Activated CD4-positive, alpha-beta T cell treated with anti-CD3 and anti-CD28 coated beads for 36 hours (primary cell): ENCODE measurements at places on chromosomes 4 and X.

DNA sequence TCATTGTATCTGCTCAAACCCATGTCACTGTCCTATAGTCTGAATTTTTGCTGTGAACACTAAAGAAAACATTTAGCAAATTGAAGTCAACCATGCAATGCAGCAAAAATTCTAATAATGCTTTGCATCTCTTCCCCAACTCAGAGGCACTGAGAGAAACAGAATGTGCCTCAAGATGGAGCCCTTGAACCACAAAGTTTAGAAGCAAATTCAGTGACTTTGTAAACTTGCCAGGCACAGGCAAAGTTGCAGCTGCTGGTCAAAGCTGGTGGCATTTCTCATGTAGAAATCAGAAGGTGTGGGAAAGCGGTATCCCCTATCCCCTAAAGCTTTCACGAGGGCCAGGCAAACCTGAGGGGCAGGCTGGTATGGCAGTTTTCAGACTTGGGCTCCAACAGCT lies 121.7 kb upstream of the DIPK2B start:
- DNase-seq: peak; percentile 20

DNA sequence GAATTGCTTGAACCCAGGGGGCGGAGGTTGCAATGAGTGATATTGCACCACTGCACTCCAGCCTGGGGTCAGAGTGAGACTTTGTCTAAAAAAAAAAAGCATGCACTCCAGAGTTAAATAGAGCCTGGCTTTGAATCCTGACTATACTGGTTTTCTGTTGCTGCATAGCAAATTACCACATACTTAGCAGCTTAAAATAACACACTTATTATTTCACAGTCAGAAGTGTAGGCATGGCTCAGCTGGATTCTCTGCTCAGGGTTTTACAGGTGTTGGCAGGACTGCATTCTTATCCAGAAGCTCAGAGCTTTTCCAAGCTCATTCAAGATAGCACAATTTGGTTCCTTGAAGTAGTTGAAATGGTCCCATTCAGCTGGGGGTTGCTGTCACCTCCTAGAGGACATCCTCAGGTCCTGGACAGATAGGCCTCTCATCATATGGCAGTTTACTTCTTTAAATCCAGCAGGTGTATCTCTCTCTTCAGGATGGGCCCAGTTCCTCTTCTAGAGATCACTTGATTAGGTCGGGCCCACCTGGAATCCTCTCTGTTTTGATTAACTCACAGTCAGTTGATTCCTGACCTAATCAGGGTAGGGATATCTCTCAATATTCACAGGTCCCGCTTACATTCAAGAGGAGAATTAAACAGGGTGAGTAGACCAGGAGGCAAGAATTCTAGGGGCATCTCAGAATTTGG lies 26.8 kb downstream of the DOCK11 start:
- DNase-seq: no peak

- DNase-seq: peak; percentile 10
Measured at GRCh38 chr4:188127214-188127874, 11.9 kb upstream of the TRIML1 start.

DNA sequence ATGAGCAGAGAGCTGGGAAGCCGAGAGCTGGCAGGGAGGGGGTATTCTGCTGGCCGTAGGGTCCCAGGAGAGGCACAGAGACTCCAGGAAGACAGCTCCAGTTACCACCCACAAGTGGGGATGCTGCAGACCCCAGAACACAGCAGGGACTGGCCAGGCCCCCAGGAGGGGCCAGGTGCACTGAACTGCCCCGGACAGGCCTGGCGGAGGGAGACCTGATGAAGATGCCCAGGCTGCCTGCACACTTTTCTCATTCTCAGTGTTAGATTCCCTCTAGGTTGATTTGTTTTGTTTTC lies 110.8 kb downstream of the CPZ start:
- no peak for DNase-seq

GRCh38 chr4:6773616-6774540 lies 8.6 kb upstream of the KIAA0232 start:
- no peak for DNase-seq

- no peak for DNase-seq
Measured at GRCh38 chrX:48896611-48897011, 957 bp downstream of the TIMM17B start.

DNA sequence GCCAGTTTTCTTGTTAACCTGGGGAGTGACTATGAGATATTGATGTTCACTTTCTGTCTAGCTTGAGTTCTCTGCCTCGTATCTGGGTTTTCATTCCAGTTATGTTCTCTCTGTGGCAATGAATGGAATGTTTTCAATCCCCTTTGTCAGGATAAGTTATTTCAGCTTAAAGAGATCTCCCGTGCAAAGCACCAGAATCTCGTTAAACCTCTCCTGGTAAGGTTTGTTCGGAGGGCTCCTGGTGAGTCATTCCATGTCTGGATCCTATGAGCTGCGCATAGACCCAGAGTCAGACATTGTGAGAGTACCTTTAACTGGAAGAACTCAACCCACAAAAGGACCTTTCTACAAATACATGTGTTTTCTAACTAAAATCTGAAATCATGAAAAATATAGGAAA lies 51.0 kb downstream of the KDR start:
- DNase-seq: no peak

DNA sequence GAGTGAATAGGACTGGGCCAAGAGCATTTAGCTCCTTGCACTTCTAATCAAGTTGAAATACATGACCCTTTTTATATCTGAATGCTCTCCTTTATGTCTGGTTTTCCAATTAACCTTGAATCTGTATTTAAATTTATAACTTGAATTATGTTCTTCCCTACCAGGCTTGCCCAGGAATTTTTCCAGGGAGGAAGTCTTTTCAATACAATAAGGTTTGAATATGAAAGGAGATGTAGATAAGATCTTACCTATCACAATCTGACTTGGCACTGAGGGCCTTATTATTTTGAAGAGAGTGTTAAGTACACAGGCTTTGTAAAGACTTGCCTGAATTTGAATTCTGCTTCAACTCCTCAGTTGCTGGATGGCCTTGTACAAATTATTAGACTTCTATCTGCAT lies 555.7 kb downstream of the PCDH7 start:
- DNase-seq: no peak

- no peak for DNase-seq
Measured at GRCh38 chrX:72351606-72352334, 46.1 kb upstream of the CITED1 start.

DNA sequence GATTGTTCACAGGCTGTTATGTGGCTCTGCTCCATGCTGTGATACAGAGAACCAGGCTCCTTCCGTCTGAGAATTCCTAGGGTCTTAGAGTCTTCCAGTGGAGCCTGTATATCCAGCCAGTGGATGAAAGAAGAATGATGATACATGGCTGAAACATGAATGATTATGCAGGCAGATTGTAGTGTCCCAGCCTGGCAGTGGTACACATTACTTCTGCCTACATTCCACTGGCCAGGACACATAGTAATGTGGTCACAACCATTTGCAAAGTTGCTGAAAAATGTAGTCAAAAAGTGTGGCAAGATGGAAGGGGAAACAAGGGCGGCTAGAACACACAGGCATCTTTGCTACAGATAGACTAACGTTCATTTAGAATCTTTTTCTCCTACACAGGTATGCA lies 4.5 kb upstream of the GBA3 start:
- DNase-seq: no peak

DNA sequence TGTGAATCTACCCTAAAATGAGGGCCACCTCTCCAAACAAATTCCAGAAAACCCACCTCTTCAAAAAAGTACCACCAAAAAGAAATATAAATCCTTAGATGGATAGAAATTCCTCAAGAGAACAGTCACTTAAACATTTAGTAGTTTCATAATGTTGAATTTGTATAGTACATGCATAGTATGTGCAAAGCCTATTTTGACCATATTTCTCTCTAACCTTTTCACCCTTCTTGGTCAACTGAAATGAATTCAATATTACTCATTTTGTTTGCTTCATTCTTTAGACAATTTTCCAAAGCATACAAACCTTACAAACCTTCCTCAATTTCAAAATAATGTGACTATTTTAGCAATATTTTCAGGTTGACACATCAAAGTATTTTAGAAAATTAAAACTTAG lies 4.1 kb downstream of the RHOXF1 start:
- DNase-seq: no peak

GRCh38 chr4:147865926-147866325 lies 134.0 kb downstream of the ARHGAP10 start:
- no peak for DNase-seq

- no peak for DNase-seq
Measured at GRCh38 chr4:173181848-173182247, 13.2 kb downstream of the GALNT7 start.

- peak; percentile 40 for DNase-seq
Measured at GRCh38 chrX:72297953-72298730, 7.6 kb downstream of the CITED1 start.

DNA sequence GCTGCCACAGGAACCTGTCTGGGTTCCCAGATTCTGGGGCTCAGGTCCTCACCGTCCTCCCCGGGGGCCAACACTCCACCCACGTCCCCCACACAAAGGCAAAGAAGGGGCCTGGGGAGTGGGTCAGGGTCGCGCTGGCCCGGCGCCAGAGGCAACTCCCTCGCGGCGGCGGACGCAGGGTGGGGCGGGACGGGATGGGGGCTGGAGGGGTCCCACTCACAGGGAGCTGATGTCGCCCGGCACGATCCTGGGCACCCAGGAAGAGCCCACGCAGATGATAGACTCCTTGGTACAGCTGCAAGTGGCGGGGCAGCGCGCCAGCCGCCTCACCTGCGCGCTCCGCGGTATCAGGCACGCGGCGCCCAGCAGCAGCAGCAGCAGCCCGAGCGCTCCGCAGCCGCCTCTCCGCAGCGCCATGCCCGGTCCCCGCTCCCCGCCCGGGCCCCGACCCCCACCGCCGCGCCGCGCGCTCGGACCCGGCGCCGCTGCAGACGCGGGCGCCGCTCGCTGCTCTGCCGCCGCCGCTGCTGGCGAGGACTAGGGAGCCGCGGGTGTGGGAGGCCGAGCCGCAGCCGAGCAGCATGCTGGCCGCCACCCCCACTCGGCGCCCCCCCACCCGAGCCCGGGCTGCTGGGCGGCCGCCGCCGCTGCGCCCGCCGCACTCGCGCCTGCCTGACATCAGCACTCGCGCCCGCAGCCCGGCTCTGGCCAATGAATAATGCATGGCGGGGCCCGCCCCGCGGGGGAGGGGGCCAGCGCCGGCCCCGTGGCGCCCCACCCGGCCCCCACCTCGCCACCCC lies at the start of gene LGI2:
Gene LGI2, minus strand, starts transcription at position 670 of the 800 bp plus-strand sequence. Its CDS starts 253 bp downstream, at position 417.
- peak; percentile 28 for DNase-seq

DNA sequence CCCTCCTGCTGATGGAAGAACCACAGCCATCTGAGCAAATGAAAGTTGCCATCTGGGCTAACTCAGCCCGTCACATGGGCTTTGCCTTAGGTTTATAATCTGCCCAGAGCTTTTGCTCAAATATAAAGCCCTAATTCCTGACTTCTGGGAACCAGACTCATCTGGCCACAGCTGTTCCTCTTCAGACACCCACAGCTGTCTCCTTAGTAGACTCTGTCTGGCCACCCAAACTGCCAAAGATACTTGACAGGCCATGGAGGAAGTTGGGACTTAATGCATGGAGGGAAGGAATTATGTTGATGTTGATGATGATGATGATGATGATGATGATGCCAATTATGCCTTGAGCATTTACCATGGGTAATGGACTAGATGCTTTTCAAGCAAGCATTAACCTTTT lies 8.0 kb downstream of the LGI2 start:
- DNase-seq: no peak

DNA sequence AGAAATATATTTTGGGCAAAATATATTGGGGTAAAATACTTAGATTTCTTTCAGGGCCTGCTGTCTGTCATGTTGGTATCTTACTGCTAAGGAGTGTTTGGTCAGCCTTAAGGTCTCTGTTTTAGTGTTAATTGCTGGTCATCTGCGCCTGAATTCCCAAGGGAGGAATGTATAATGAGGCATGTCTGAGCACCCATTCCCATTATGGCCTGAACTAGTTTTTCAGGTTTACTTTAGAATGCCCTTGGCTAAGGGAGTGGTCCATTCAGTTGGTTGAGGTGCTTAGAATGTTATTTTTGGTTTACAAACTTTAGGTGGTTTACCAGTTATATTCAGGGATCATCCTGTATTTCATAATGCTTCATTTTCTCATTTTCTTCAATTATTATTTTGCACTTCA lies 125.9 kb downstream of the CFAP299 start:
- no peak for DNase-seq

GRCh38 chr4:123848606-123849005 lies 452.0 kb downstream of the SPRY1 start:
- no peak for DNase-seq

DNA sequence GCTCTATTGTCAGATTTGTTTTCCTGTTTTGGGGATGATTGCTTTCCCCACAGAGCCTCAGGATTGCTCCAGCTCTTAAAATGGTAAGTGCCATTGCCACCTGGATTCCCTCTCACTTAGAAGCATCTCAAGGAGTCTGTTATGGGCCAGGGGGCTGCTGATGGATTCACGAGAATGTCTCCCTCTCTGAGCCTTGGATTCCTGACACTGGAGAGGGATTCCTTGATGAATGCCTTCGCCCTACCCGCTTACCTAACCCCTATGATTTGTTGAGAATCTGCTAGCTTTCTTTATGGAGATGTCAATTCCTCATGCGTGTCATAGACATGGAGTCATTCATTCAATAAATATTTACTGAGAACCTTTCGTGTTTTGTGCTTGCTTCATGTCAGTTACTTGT lies 36.9 kb upstream of the TENM3 start:
- no peak for DNase-seq

DNA sequence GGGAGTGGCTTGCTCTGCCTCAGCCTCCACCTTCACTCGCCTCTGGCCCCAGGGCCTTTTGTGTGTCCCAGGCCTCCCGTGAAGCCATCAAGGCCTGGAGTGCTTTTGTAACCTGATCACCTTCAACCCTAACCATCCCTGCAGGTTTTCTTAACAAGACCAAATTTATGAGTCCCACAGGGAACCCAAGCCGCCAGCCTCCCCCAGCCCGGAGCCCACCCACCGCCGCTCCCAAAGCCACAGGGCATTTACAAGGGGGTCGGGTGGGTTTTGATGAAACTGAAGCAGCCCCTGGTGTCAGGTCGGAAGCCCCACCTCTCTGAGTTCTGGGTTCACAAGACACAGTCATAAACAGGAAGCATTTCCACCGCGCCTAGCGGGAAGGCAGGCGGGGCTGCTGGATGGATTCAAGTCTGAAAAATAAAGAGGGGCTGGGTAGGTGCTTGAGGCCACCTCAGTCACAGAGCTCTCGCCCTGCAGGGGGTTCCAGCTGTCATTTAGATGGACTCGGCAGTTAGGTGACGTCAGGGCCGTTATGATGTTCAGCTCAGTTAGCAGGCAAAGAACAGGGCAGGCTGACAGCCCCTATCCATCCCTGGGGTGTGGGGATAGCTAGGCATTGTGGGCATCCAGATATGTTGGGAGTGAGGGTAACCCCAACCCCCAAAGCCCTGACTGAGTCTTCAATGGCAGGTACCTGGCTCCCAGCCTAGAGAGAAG lies 128.5 kb downstream of the BCOR start:
- DNase-seq: peak; percentile 37

DNA sequence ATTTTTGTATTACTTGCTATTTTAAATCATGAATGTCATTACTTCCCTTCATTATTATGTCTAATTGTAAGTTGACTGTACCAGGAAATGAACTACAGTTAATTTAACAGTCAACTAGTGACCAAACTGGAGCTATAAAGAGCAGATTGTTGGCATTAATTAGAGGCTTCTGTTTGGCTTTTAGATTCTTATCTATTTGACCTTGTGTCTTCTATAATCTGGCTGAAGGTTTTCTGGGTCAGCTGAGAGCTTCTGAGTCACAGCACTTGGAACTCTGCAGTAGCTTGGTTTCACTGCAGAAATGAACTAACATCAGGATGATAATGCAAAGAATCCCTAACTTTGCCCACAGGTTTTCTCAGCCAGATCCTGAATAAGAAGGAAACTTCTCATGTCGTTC lies 169.2 kb upstream of the LEF1 start:
- no peak for DNase-seq

GRCh38 chrX:134148172-134148692 lies 88.8 kb upstream of the CCDC160 start:
- no peak for DNase-seq
